ENCODE measurements at places on chromosomes 12 and 14. TPM values are rescaled to one million over a fixed set of nuclear protein-coding genes. Genes with fewer than 3 reads are reported as not detected.

DNA sequence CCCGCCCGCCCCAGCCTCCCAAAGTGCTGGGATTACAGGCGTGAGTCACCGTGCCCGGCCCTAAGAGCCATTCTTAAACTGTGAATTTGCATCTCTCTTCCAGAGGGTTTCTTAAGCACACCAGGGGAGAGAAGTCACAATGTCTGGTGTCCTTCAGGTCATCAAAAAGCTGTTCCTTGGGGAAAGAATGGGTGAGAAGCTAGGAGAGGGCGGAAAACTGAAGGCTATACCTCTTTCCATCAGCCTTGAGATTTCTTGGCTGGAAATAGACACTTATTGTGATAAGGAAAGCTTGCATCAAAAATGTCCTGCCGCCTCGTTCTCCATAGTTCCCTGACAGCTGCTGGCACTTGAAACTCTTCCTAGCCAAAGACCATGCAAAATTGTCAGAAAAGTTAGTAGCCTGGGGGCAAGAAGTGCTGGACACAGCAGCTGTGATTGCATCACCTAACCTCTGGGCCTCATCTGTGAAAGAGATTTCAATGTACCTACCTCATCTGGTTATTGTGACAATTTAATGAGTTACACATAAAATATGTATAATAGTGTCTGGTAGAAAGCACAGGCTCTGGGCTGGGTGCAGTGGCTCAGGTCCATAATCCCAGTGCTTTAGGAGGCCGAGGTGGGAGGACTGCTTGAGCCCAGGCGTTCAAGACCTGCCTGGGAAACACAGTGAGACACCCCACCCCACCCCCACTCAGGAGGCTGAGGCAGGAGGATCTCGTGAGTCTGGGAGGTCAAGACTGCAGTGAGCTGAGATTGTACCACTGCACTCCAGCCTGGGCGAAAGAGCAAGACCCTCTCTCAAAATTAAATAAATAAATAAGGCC lies 9.7 kb upstream of the UBC start:
- no peak for DNase-seq

- DNase-seq, result no peak
These were observed 50.6 kb downstream of the PPP2R5C start for GRCh38 chr14:101812071-101812470.

GRCh38 chr12:132685400-132685799 lies 1.7 kb downstream of the POLE start:
- DNase-seq, result no peak

- no peak for DNase-seq
These were observed 6.9 kb upstream of the SPRYD4 start for GRCh38 chr12:56461235-56462159.

DNA sequence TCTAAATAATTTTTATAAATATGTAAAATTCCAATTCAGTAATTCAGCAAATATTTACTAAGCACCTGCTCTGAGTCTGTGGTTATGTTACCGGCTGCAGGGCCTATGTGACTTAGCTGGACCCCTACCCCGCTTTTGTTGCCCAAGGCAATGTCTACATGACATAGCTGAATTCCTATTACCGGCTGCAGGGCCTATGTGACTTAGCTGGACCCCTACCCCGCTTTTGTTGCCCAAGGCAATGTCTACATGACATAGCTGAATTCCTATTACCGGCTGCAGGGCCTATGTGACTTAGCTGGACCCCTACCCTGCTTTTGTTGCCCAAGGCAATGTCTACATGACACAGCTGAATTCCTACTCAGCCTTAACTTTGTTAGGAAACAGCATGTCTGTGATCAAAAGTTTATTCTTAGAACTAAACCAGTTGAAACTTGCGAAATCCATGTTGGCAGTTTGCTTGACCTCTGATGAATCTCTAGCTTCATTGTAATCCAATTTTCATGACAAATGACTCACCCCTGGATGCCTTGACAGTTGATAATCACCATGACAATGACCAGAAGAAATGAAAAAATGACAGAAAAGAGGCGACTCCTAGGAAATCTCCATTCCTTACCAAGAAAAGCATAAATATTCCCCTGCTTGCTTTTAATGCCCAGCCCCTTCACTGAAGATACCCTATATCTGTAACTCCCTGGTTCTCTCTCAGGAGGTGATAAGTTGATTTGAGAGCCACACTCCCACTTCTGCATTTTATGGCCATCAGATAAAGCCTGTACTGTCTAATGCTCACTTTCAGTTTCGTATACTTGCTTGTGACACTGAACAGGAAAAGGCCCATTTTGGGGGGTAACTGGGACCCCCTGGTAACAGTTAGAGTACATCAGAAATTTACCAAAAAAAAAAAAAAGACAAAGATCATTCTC lies 148.4 kb upstream of the SYT10 start:
- no peak for DNase-seq

- no peak for DNase-seq
These were observed 263.4 kb downstream of the SOX5 start for GRCh38 chr12:23686095-23686494.

- no peak for DNase-seq
These were observed 133.9 kb downstream of the TBX5 start for GRCh38 chr12:114272071-114272470.

DNA sequence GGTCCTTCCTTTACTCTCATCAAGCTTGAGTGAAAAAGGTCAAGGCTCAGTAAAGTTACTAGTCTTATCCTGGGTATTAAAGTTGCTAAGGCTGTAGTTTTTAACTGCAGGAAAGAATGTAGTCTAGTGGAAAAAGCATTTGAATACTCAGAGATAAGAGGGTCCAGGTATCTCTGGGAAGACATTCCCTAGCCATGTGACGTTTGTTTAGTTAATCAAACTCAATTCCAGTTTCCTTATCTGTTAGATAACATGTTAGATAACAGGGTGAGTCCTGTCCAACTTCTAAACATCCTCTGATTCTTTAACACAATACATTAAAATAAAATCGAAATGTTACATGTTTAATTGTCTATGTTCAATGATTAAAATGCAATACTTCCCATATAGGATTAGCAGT lies 720.7 kb upstream of the LMO3 start:
- no peak for DNase-seq

DNA sequence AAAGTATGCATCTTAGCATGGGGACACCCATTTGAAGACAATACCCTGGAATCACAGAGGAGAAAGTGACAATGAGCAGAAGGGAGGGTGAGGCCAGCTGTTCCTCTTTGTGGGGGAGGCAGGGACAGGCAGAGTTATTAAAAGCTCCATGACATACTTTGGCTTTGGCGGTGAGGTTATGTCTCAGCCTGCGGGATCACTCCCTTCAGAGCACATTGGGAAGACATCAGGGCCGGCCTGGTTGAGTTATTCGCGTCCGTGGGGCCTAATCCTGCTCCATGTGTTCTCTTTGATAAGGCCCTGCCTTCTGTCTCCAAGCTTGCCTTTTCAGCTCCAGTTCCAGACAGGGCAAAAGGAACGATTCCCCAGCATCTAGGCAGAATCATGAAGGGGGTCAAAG lies 98.8 kb upstream of the NTF3 start:
- DNase-seq, result no peak

- DNase-seq, result no peak
These were observed 484 bp upstream of the PRKCH start for GRCh38 chr14:61320806-61321384.

DNA sequence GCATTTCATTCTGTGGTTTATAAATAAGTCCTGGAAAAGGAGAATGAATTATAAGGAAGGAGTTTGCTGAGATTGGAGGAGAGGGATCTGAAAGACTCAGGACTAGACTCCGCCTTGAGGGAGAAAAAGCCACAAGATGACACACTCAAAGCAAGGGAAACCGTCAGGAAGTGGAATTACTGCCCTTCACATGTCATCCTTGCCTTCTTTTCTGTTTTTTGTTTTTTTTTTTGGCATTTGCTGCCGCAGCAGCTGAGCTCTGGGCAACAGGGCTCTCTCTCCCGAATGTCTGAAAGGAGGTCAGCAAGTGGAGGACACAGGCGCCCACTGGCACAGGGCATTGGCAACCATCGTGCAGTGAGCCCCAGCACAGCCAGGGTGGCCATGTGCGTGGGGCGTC lies 344.9 kb downstream of the DPF3 start:
- DNase-seq, result no peak

- no peak for DNase-seq
These were observed 276.2 kb downstream of the EMP1 start for GRCh38 chr12:13472690-13473089.

- DNase-seq, result no peak
These were observed 113.0 kb downstream of the SEC23A start for GRCh38 chr14:38989922-38990546.

DNA sequence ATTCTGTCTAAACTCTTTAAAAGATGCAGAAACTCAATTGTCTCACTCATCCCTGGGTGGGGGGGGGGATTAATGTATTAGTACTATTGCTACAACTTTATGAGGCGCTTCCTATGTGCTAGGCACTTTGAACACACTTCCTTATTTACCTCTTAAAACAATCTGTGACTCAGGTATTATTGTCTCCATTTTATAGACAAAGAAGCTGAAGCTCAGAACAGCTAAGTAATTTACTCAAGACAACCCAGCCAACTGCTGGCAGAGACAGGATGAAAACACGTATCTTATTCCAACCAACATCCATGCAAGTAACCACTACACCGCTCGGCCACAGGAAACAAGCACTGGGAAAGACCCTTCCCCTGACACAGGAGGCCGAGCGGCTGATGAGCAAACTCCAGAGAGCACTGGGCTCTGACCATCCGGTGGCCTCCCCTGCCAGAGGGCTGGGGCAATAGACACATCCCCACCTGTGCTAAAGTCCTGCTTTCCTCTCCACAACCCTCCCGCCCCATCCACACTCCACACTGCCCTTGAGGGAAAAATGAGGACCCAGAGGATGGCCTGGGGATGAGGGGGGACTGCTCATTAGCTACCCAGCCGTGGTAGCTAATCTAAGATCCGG lies 244.2 kb downstream of the DPF3 start:
- DNase-seq, result no peak

GRCh38 chr12:124743479-124744272 lies 120.0 kb downstream of the SCARB1 start:
- DNase-seq, result no peak

DNA sequence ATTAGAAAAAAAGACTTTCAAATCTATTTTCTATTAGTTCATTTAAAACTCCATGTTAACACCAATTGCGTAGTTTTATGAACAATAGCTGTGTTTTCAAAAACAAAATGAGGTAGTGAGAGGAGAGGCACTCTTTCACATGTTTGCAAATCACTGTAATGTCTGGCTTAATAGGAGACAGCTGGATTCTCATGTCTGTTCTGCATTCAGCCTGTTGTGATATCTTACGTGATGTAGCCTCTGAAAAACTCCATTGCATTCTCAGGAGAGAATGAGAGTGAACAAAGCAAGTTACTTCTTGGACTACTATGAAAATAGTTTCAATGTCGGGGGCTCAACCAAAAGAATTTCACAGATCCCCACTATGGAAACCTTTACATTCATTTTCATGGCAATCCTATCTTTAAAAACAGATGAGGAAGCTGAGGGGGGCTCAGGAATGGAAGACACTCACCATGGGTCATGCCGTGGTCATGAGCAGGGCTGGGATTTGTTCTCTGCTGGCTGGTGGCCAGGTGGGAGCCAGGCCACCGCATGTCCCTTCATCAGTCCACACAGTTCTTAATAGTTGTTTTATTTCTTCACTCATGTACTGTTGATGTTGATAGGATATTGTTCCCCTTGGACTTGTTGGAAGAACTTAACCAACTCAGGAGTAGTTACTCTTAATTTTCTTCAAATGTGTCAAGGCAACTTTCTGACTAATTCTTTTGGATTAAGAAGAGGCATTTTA lies 346.2 kb upstream of the FAR2 start:
- no peak for DNase-seq

DNA sequence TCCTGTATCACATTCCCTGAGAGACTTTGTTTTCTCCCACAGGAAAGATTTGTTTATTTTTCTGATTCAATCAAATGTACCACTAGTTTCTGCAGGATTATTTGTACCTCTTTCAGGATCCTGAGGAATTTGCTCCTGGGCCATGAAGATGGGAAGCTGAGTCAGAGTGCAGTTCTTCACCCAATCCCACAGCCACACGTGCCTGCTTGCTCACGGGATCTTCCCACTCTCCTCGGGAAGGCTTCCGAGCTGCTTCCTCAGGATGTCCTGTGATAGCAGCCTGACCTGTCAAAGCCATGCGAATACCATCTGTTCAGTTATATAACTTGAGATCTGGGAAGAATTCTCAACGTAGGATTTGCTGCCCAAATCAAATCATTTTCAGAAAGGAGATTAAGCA lies 41.8 kb upstream of the HIF1A start:
- DNase-seq, result no peak

- DNase-seq, result no peak
These were observed 96.9 kb downstream of the STXBP6 start for GRCh38 chr14:24952851-24953666.

GRCh38 chr12:32418221-32418620 lies 18.9 kb downstream of the FGD4 start:
- DNase-seq, result no peak

DNA sequence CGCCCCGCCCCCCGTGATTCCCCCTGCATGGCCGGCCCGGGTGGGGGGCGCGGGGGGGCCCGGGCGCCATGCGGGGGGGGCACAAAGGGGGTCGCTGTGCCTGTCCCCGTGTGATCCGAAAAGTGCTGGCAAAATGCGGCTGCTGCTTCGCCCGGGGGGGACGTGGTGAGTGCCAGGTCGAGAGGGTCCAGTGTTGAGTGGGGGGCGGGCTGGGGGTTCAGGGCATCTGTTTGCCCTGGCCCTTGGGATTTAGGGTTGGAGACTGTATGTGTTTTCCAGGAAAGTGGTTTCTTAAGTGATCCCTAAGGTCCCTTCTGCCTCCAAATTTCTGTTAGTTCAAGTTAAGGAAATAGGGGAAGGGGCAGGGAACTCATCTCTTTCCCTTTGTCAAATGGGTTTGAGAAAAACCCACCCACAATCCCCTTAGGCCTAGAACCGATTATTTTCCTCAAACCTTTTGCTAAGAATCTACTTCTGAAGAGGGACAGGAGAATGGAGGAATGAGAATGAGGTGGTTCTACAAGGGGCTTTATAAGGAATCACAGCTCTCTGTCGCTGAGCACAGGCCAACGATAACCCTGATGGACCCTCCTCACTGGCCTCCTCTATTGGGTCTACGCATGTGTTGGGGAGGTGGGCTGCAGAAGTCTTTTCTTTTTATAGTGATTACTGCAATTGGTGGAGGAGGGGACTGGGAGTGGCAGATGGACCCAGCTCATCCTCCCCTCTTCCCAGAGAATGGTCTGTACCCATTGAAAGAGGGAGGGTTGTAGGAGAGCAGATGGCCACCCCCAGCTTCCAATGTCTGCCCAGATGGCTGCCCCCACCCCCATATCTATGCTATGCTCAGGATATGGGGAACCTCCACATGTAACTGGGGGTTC lies 834 bp downstream of the ARHGEF25 start:
- DNase-seq, result no peak

GRCh38 chr14:74658535-74659131 lies 46.6 kb upstream of the LTBP2 start:
- DNase-seq, result no peak

Gene TMEM30B
- polyA plus RNA-seq, result 13.1 TPM

Gene PHETA1
- 16.1 TPM for polyA plus RNA-seq

Gene GALNT9
- polyA plus RNA-seq, result 8.8 TPM

Gene FGF6
- polyA plus RNA-seq, result not detected

Gene CLECL1
- not detected for polyA plus RNA-seq

Gene FGF23
- 0.06 TPM for polyA plus RNA-seq

Gene BHLHE41
- 7.3 TPM for polyA plus RNA-seq

Gene LGALS3
- 25.0 TPM for polyA plus RNA-seq

Gene RFLNA
- 6.1 TPM for polyA plus RNA-seq

Gene TBK1
- 23.8 TPM for polyA plus RNA-seq

Gene GPR162
- 24.6 TPM for polyA plus RNA-seq
